Left renal pelvis (tissue), 4 donors: ENCODE measurements at places on chromosomes 12 and 14. TPM values are rescaled to one million over a fixed set of nuclear protein-coding genes. Genes with fewer than 3 reads are reported as not detected.
A peak's percentile ranks its signal among the peaks of the same experiment; 100 is the strongest.

Gene DEPDC4
- polyA plus RNA-seq = 7.7 TPM

Gene GPX2
- 0.22 TPM for polyA plus RNA-seq

Gene KLRC2
- not detected for polyA plus RNA-seq

Gene SLC10A1
- 0.10 TPM for polyA plus RNA-seq

Gene TAS2R7
- polyA plus RNA-seq = not detected

Gene PTPN6
- 19.5 TPM for polyA plus RNA-seq

Gene CYP27B1
- 0.72 TPM for polyA plus RNA-seq

Gene BDKRB2
- 3.3 TPM for polyA plus RNA-seq

Gene OR5AU1
- polyA plus RNA-seq = 0.06 TPM

Gene OVCH1
- polyA plus RNA-seq = 1.2 TPM

DNA sequence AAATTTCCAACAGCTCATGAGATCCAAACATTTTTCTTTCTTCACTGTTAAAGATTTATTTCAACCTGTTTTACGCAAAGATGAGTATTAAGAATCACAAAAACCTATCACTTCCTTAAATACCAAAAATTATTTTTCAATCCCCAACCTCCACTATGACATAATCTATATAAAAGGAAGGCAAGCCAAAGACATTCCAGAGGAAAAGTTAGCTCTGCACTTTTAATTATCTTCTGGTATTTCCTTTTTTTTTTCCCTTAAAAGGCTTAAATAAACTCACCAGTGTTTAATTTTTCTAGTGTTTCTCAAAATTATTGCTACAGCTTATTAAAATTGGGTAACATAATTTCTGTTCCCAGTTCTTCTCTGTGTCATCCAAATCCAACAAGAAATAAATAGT, 75.9 kb downstream of the BMP4 start:
- no peak for DNase-seq

GRCh38 chr14:85061256-85061655, 468.7 kb upstream of the FLRT2 start:
- no peak for DNase-seq

GRCh38 chr12:96988919-96989318, 81.9 kb downstream of the NEDD1 start:
- no peak for DNase-seq

GRCh38 chr14:51744372-51745130, 92.8 kb downstream of the FRMD6 start:
- no peak for DNase-seq

GRCh38 chr12:91924827-91925226, 220.8 kb downstream of the BTG1 start:
- DNase-seq = no peak

DNA sequence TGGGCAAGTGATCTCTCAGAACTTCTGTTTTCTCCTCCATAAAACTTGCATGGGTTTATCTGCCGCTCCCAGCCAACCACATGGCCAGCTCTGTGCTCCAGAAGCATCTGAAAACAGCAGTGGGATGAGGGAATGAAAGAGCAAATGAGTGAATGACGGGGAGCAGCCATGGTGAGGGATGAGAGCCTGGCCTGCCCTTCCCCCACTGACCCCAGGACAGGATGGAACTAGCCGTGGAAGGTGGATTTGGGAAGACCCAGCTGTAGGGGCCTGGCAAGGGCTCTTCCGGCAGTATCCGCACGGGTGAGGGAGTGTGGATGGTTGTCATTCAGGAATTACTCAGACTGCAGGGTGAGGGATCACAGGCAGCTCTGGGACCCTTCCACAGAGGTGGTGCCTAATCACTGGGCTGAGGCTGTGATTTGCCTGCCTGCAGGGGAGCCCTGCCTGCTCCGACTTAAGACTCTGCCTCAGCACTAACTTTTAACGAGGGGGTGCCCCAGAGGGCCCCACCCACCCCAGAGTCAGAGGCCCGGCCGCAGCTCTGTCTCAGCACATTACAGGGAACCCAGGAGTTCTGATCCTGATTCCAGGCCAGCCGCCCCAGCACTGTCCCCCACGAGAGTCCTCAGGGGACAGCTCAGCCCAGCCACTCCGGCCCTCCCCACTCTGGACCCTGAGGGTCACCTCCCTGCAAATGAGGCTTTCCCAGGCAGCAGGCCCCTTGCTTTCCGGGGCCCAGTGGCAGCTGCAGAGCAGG, 136.8 kb upstream of the C14orf180 start:
- DNase-seq = no peak

DNA sequence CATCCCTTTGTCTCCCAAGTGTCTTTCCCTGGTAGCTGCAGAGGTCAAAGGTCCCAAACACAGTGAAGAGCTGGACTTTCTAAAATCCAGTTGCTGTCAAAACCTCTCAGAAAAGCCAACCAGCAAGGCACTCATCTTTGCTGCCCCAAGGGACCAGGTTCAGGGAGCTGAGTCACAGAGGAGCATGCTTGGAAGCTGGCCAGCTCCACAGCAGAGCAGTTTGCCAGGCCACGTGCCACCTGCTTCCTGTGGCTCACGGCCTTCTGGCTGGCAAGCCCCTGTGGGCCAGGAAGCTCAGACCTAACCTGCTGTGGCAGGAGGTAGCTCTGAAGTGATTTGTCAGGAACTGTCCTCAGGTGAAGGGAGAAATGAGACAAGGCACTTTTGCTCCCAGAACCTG, 3.6 kb downstream of the ISCU start:
- no peak for DNase-seq

DNA sequence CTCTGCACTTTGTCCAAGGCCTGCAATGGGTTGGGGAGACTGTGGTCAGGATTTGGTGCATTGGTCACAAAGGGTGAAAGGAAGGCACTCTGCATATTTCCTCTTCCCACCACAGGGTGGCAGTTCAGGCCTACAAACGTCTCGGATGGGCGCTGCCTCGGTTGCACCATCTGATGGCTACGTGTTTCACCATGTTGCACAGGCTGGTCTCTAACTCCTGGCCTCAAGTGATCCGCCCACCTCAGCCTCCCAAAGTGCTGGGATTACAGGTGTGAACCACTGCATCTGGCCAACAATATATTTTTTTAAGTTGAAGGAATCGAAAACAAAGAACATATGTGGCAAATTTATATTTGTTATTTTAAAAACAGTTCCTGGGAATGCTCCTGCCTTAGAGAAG, 35.1 kb downstream of the TMBIM6 start:
- no peak for DNase-seq

DNA sequence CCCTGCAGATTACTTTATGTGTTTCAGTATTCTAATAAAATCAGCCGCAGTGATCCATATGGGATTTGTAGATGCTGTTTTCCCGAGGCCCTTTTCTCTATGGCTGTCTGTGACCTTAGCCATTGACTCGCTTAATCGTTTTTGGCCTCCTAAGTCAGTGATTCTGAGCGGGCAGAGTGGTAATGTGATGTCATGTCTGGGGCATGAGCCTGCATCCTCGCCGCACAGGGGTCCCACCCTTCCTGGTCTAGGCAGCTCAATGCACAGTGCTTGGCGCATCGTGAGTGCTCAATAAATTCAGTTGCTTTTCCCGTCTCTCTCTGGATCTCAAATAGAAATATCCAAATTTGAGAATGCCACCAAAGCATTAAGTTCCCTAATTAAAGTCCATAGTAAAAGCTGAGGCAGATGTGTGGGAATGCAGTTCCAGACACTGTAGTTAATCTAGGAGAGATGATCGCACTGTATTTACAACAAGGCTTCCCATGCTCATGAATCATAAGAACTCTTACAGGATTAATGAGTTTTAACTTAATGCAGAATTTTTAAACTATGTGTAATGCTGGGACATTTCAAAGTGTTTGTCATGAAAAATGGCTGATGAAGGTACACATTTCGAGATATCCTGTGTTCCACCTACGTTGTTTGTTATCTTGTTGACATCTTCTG, 29.3 kb downstream of the HMGA2 start:
- DNase-seq = no peak

- DNase-seq = no peak
Observed at GRCh38 chr14:99037777-99038430, 234.1 kb downstream of the BCL11B start.

- DNase-seq = peak; percentile 81
Observed at GRCh38 chr12:8697476-8698131, at the start of gene RIMKLB. TSS of gene RIMKLB (plus strand) at chr12:8697991. CDS start at chr12:8713867, 15,876 bp downstream.

GRCh38 chr12:104944252-104944651, 13.8 kb downstream of the SLC41A2 start:
- no peak for DNase-seq

GRCh38 chr12:119444462-119445044, 110.0 kb downstream of the CCDC60 start:
- peak; percentile 8 for DNase-seq

DNA sequence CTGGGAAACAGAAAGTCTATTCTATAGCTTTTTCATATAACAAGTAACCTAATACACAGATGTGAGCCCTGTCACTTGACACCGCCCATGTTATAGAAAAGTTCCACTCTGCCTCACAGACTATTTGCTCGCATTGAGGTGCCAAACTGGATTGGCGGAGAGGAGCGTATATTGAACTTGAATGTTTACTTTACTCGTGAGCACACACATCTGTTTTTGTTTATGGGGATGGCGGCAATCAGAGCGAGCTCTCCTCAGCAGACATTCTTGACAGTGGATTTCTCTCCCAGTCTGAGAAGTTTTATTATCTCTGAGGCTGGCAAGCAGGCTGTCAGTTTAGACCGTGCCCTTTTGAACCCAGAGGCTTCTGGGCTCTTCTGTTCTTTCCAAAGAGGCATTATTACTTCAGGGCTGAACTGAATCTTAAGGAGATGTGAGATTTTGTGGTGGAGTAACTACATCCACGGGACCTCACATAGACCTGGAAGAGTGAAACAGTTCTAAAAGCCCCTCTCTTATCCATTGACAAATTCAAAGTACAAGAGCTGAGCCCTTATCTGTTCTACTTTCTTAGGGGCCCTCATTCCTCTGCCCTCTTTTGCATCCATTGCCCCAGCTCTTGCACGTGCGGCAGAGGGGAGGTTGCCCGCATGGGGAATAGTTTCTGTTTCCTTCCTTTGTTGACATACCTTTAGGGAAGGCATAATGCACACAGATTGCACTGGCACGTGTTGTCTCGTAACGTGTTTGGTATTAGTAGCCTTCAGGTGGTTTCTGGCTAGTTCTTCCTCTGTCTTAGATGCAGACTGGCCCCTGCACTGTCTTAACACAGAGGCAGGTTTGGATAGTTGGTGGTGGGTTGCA, 68.2 kb downstream of the DRAM1 start:
- DNase-seq = no peak

DNA sequence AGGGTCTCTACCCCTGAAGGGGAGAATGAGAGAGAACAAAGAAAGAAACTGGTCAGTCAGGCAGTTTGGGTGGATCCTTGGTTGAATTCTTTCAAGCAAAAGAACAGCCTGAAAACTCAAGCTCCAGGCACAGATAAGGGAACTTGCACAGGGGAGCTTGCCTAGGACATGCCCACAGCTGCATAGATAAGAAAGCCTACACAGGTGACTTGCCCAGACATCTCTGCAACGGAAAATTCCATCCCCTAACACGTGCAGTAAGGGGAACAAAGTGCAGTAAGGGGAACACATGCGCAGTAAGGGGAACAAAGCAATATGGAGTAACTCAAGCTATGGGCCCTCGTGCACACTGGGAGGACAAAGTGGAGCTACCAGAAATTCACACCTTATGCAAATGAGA, 540.1 kb upstream of the MIS18BP1 start:
- DNase-seq = no peak

GRCh38 chr12:21444193-21445146, 7.0 kb downstream of the PYROXD1 start:
- no peak for DNase-seq

GRCh38 chr12:54033980-54034784, 1.3 kb downstream of the HOXC5 start:
- DNase-seq = no peak

DNA sequence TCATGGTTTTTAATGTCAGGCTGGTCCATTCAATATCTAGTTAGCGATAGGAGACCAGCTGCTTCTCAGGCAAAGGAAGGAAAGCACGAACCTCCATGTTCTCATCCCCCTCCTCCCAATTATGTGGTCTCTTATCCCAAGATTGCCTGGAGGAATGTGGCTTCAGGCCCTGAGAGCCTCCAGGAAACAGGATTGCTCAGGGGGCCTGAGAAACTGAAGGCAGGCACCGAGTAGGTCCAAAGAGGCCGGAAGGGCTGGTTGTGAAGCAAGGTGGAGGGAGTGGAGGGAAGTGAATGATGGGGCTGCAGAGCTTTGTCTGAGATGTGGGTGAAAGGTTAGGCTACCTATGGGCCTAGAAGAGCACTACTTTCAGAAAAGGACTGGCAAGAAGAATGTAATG, 188.2 kb upstream of the DDHD1 start:
- DNase-seq = no peak

DNA sequence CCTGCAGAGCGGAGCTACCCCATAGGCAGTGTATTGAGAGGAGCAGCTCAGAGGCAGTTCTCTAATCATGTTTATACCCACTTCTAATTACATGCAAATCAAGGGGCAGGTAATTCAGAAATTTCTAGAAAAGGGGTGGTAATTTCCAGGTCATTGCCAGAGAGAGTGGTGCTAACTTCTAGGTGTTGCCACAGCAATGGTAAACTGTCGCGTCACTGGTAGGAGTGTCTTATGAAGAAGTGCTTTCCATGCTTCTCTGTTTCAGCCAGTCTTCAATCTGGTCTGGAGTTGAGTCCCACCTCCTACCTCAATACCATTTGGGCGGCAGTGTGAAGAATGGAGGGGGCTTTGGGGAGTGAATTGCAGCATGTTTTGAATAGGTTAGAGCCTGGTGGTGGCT, 8.5 kb upstream of the AMN1 start:
- no peak for DNase-seq

DNA sequence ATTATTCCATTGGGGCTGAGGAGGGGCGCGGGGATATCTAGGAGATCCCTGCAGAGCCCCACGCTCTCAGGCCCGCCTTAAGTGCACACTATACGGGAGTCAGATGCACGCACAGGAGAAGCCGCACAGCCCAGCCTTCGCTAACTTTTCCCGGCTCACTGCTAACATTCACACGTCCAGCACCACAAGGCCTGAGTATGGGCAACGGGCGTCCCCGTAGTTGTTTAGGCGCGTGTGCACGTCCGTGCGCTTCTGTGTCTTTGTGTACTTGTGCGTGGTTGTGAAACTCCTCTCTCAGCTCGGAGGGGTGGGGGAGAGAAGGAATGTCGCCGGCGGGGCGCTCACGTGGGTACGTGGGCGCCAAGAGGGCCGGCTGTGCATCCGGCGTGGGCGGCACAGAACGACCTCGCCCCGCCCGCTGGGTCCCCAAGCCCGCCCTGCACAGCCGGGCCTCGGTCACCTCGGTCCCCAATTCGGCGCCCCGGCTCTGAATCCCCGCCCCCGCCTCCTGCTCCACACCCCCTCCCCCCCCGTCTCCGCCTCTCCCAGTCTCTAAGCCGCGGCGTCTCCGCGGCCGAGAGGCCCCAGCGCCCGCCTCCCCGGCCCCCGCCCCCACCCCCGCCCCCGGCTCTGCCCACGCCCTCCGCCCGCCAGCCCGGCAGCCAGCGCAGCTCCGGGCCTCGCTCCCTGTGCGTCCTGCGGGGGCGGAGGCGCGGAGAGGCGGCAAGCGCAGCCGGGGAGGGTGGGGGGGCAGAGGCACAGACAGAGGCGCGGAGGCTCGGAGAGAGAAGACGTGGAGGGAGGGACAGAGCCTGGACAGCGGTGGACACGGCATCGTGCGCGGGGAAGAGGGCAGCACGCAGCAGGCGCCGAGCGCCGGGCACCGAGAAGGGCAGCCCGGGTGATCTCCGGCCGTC, at the start of gene NAB2:
Gene NAB2, plus strand, starts transcription at position 761 of the 917 bp plus-strand sequence. CDS start 158 bp downstream, outside the sequence.
- no peak for DNase-seq
